ENCODE measurements at places on chromosomes 3 and 15.

DNA sequence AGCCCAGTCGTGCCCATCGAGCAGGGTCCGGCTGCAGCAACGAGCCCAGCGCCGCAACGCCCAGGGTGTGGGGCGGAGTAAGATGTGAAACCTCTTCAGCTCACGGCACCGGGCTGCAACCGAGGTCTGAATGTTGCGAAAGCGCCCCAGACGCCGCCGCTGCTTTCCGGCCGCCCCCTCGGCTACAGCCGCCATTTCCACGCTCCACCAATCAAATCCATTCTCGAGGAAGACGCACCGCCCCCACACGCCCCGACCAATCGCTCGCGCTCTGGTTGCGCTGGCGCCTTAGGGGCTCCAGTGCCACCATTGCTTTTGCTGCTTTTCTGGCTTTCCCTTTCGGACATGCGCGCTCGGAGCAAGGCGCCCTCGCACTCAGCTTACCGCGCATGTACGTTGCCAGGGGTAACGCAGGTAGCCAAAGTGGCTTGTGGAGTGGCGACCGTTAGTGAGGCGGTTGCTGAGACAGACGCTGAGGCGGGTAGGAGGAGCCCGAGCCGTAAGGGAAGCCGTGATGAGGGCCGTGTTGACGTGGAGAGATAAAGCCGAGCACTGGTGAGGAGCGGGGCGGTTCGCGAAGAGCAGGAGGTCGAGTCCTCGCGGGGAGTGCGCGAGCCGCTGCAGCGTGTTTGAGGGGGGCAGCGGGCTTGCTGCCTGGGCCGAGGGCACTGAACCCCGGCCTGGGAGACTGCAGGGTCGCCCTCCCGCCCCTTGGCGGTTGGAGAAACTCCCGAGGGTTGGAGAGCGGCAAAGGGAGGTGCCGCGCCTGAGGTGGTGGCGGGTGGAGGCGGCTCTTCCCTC lies at the start of the genes IFT122 and MBD4:
Gene IFT122 (plus strand): TSS at position 408 of the 801 bp plus-strand sequence. CDS start 107 bp downstream, at position 515.
Gene MBD4 (minus strand): TSS at position 132 of the 801 bp plus-strand sequence. CDS start 115 bp downstream, at position 17.
- peak; percentile 90 for DNase-seq

GRCh38 chr3:31505371-31506048 lies 27.2 kb upstream of the STT3B start:
- DNase-seq = no peak

DNA sequence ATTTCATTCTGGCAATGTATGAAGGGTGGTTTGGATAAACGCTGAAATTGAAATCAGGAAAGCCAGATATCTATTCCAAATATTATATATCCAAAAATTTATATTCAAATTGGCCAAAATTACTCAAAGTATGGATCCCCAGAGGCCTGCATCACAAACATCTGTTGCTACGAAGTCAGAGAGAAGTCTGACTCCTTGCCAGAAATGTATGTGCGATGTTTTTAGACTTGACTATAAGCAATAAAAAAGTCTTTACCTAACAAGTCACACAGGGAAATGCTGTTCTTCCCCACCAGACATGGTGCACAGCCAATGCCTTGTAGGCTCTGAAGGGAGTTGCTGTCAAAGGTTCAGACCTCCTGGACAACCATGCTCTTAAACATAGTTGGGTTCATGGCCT lies 533.1 kb downstream of the OTOL1 start:
- no peak for DNase-seq

- DNase-seq = no peak
These were observed 26.1 kb downstream of the BHLHE40 start for GRCh38 chr3:5005367-5005766.

DNA sequence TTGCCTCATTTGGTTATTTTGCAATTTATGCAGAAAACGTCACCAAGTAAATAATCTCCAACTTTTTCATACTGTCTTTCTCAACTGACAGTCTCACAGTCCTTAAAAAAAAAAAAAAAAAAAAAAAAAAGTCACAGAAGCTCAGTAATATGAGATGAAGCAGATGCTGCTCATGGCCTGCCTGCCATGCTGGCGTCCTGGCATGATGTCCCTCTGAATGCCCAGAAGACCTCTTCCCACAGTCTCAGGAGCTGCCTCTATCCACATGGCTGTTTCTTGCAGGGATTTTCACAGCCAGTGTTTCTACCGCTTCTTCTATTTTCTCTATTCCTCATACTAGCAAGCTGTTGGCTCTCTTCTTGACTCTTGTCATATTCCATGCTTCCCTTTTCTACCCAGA lies 87.7 kb downstream of the TGFBR2 start:
- no peak for DNase-seq

DNA sequence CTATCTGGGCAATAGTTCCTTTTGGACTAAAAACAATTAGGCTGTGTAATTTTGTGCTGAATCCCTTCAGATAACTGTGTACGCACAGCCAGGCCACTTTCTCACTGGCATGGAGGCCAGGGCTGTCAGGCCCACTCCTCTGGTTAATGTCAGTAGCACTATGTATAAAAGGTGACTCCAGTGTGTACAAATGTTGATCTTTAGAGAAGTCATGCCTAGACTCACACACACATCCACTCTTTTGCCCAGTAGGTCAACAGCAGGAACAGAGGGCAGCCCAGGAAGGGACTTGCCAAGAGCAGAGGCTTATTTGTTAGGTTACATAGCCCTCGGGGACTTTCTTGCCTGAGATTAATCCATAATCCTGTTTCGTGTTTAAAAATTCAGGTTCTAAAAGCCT lies 416.6 kb upstream of the WNT5A start:
- DNase-seq = no peak

DNA sequence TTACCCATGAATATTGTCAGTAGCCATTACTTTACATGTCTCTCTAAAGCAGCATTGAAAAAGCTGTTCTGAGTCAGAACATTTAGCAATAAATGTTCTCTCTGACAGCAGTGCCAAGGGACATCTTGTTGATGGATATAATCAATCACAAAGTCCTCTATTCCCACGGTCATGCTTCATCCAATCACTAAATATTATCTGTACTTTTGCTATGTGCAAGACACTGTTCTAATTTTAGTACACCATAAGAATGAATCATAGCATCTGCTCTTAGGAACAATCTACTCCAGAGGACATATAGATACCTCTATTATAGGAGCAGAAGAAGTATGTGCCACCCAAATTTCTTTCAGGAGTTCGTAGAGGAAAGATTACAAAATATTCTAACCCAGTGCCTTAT lies 142.5 kb upstream of the MBNL1 start:
- no peak for DNase-seq

- no peak for DNase-seq
These were observed 20.2 kb upstream of the ERICH6 start for GRCh38 chr3:150723946-150724345.

- DNase-seq = no peak
These were observed 8.2 kb upstream of the EPHB3 start for GRCh38 chr3:184553385-184553784.

GRCh38 chr3:43522727-43523362 lies 99.0 kb downstream of the ANO10 start:
- no peak for DNase-seq

DNA sequence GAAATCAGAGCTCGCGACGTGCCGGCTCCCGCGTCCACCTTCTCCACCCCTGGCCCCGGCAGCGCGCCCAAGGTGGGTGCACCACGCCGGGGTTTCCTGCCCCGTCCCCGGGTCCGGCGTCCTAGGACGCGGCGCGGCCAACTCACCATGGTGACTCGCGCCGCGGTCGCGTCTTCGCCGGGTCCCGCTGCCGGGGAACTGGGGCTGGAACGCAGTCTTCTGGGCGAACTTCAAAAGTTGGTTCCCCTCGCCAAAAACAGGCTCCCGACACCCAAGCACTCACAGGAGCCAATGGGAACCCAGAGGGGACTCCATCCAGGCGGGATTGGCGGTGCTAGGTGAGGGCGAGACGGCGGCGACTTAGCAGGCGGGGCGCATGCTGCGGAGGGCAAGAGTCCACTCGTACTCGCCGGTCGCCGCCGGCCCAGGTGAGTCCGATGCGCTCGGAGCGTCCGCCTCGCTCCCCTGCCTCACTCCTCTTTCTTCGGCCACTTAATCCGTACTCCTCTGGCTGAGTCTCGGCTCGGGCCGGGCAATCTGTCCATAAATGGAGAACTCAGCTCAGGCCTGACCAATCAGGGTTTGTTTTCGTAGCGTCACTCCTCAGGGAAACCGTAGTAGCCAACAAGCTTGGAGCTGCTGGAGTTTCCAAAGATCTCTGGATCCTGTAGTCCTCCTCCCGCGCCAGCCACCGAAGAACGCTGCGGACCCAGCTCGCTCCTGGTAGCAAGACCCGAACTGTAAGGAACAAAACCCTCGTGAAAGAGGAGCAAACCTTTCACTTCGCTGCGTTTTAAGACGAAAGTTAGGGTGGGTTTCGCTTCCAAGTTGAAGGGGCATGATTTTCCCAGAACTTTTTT lies at the start of gene MYO1E:
Gene MYO1E (minus strand): TSS at position 520 of the 860 bp plus-strand sequence. CDS start 371 bp downstream, at position 149.
- DNase-seq = peak; percentile 32

DNA sequence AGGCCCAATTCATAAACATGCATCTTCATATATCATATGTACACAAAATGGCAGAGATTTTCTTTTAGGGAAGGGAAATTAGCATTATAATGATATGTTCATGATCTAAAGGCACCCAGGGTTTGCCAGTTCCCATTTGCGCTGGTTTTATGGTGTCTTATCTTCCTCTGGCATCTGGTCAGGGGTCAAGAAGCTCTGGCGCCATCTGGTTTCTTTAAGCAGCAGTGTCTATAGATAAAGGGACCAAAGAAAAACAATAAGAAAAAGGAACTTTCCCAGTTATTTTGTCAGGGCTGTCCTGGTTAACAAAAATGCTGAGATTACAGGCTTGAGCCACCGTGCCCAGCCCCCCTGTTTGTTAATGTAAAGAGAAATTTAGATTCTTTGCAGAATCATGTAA lies 3.3 kb upstream of the DCP1A start:
- DNase-seq = no peak

DNA sequence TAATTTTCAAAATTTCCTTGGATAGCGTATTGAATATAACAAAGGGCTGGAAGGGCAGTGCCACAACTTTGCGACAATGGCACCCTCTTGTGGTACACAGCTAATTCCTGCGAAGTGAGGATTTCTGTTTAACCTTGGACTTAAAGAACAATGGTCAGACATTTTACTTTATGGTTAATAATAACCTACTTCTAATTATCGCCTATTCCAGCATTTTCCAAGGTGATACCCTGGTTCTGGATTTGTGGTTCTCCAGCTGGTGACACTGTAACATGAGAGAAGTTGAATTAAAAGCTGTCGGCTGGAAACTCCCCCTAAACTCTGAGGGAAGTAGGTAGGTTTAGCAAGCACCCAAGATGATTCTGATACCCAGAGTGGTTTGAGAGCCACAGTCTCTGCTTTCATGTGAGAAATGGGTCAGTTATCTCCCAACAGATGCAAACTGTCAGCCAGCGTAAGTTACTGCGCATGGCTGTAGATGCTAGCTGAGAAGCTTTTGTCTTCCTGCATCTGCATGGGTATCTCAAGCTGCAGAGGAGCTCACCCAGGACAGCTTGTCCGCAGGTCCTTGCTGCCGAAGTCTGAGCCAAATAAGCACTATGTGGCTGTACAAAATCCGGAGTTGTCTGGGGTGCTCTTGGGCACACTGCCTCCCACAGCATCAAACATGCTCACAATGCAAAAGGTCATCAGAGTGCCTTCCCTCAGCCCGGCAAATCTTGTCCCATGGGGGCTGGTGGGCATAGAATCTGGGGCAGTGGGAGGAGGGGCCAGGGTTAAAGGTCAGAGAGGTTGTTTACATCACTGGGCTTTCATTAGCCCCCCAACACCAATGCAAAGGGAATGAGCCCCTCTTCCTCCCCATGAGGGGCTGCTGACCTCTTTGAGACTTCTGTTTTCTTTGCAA lies 6.6 kb upstream of the CHSY1 start:
- no peak for DNase-seq

DNA sequence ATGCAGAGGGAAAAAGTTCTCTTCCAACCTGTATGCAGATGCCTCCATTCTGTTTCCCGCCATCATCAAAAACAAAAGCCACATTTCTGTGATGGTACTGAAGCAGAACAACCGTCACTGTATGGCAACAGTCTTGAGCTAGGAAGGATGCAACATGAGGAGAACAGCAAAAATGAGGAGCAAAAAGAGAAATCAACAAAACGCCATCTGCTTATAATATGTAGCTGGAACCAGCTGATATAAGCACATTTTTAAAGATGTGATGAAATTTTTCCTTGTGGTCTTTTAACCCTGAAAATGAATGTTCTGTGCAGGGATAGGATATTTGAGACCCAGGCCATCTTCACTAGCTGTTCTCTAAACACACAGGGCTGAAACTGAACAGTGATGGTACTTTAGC lies 287.0 kb downstream of the ZIC4 start:
- DNase-seq = no peak

DNA sequence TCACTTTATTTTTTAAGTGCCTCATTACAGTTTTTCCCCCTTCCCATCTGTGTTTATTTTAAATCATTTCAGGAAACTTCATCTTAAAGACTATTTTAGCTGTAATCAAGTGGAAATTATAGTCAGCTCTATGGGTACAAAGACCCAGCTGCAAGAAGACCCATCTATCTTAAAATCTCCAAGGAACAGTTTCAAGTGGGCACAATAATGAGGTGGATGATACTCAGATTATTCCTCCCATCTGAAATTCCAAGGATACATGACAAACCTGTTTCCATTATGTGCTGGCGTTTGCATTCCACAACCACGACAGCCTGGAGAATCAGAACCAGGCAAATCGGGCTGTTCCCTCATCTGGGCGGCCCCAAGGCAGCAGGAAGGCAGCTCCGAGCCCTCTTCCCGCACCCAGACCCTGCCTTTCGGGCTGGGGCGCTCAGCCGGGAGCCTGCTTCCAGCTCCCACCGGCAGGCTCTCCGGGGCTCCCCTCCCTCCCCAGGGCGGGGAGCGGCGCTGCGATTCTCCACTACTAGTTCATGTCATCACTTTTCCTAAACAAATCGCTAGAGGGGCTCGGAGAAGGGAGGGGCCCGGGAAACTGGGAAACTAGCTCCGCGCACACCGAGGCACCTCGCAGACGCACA lies at the start of gene MGLL:
Gene MGLL (minus strand): TSS at position 475 of the 641 bp plus-strand sequence. CDS start 197 bp downstream, at position 278.
- DNase-seq = no peak

DNA sequence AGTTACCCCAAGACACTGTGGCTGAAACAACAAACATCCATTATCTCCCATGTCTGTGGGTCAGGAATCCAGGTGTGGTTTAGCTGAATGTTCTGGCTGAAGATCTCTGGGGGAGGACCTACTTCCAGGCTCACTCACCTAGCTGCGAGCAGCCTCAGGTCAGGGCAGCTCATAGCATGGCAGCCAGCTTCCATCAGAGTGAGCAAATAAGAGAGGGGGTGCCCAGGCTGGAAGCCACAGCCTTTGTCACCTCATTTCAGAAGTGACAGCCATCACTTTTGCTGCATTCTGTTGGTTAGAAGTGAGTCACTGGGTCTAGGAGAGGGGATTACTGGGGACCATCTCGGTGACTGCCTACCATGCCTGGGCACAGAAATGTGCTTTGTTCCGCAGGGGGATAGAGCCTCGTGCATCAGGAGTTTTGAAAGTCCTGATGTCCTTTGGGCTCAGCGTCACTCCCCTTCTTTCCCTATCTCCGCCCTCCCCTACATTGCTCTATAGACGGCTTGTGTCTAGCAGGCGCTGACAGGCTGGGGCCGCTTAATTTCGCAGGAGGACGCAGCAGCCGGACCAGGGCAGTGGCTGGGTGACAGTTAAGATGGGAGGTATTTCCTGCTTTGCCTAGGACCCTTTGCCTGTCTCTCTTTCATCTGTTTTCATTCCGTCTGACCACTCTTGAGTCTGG lies 25.4 kb downstream of the TGM4 start:
- no peak for DNase-seq

Data from cortex of kidney (tissue), 1 donor.